ENCODE measurements at places on chromosomes 2 and 18.

DNA sequence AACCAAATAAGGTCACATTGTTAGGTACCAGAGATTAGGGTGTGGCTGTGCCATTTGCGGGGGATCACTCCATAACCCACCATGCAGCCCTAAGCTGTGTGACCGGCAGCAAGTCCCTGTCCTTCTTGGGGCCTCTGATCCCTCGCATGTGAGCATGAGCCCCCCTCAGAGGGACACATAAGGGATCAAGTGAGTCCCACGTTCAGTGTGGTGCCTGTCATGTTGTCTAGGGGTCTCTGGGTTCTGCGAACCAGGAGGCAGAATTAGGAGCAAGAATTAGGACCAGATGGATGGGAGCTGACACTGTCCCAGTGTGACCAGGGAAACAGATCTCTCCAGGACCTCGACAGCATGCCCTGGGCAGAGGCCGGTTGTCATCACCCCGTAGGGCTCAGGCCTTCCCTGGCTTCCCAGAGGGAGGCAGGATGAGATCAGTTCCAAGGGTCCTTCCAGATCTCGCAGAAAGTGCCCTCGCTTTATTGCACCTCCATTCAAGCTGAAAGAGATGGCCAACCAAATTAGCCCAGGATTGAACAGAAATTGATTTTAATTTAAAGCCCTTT, 113.2 kb upstream of the OTOS start:
- no peak for DNase-seq

DNA sequence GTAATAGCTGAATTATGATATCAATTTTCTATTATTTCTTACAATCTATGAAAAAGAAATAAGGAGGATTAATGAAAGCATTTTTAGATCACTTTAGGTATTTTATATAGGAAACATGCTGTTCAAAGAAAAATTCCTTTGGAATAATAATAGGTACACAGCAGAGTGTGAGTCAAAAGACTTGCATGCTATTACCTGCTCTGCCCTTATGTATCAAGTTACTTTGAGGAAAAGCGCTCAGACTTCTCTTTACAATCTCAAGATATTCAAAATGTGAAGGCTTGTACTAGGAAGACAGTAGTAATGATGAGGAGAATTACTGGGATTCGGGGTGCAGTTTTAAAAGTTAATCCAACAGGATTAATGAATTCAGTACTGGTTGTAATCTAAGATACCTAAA, 29.1 kb upstream of the RNU4ATAC start:
- no peak for DNase-seq

DNA sequence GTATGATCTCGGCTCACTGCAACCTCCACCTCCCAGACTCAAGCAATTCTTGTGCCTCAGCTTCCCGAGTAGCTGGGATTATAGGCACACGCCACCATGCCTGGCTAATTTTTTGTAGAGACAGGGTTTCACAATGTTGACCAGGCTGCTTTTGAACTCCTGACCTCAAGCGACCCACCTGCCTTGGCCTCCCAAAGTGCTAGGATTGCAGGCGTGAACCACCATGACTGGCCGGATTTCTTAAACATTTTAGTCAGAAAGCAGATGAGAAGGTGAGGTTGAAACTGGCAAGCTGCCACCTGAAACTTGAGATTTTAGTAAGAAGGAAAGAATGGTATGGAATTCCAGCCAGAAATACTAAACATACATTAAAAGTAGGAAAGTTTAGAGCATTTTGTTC, 31.9 kb downstream of the KLHL23 start:
- no peak for DNase-seq

DNA sequence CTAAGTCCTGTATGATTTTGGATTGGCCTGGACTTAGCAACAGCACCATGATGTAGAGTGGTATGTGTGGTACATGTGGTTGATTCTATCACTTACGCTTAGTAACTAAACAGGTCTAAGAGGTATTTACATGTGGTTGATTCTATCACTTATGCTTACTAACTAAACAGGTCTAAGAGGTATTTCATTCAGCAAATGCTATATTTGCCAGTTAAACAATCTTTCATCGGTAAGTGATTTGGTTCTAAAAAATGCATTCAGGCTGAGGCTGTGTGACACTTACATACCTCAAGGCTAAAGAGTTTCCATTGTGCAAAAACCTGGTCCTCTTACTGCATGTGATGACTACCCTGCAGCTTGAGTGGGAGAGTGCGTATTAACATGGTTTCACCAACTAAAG, 13.1 kb downstream of the EIF4E2 start:
- DNase-seq: no peak

- DNase-seq: peak; percentile 6
Observed at GRCh38 chr2:74585406-74586185, 31.1 kb downstream of the DOK1 start.

- DNase-seq: no peak
Observed at GRCh38 chr2:176817061-176817565, 395.5 kb upstream of the HNRNPA3 start.

GRCh38 chr2:150705767-150706166, 218.3 kb upstream of the RND3 start:
- DNase-seq: no peak

- no peak for DNase-seq
Observed at GRCh38 chr2:188303363-188304031, 11.8 kb downstream of the GULP1 start.

DNA sequence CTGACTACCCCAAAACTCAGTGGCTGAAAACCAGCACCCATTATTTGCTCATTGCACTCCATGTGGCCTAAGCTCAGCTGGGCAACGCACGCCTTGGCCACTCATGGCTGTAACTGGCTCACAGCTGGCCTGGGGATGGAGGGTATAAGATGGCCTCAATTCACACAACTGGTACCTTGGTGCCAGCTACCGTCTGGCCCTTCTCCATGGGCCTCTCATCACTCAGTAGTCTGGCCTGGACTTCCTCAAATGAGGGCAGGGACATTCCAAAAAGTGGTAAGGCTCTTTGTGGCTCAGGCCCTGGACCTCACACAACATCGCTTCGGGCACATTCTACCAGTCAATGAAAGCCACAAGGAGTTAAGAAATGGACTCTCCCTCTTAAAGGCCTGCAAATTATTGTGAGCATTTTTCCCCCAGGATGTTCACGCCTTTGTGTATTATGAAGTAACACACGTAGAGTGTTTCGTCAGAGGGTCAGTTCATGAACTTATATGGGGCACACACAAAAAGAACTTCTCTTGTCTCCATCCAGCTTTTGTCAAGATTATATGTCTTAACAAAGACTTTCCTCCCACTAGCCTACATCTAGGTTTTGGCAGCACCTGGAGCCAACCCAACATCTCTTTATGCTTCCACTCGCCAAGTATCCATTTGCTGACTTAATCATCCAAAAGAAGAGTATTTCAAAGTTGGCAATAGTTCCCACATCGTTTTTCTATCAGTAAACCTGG, 145.2 kb downstream of the CCBE1 start:
- DNase-seq: no peak

All from activated CD4-positive, alpha-beta T cell treated with anti-CD3 and anti-CD28 coated beads, Interleukin-2, amount 50 U/mL, for 1 hour (primary cell).